ENCODE measurements at places on chromosomes 7 and 10.

GRCh38 chr7:94049615-94050014 is 45.5 kb upstream of the BET1 start:
- no peak overlapping the region for H3K27ac ChIP-seq
- DNase-seq, result no peak
- H3K4me1 ChIP-seq, result no peaks in the 10 kb centered on the region
- H3K4me3 ChIP-seq, result no peak overlapping the region
- H3K27me3 ChIP-seq, result no peaks in the 10 kb centered on the region
- H3K36me3 ChIP-seq, result no peaks in the 10 kb centered on the region

GRCh38 chr7:42939457-42940240 is 7.5 kb downstream of the MRPL32 start:
- H3K27me3 ChIP-seq, result no peaks in the 10 kb centered on the region
- no peak overlapping the region for H3K4me3 ChIP-seq
- no peak overlapping the region for H3K27ac ChIP-seq
- no peak for DNase-seq

- no peaks in the 10 kb centered on the region for H3K36me3 ChIP-seq
- H3K27me3 ChIP-seq, result no peaks in the 10 kb centered on the region
- peak; percentile 40 for DNase-seq
- H3K4me1 ChIP-seq, result peaks cover 21% of the 10 kb centered on the region
- no peak overlapping the region for H3K4me3 ChIP-seq
Measured at GRCh38 chr7:25454562-25455041, 226.3 kb upstream of the NPVF start.

DNA sequence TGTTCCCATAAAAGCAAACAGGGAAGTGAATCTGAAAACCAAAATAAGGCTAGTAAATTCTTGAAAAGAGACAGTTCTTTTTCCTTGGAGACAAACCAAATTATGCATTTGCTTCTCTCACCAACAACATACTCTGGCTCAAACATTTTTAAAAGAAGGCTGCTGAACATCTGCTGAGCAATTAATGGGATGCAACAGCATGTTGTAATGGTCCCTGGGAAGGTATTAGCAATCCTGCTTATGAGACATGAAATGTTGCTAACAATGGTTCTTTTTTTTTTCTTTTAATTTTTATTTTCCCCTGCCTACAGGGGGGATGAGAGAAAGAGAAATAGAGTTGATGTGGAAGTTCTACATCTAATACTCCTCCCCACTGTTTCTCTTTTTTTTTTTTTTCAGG is 572.1 kb downstream of the SORCS1 start:
- no peak overlapping the region for H3K4me3 ChIP-seq
- H3K4me1 ChIP-seq, result no peaks in the 10 kb centered on the region
- no peaks in the 10 kb centered on the region for H3K36me3 ChIP-seq

- H3K4me3 ChIP-seq, result no peak overlapping the region
- H3K4me1 ChIP-seq, result peaks cover 3% of the 10 kb centered on the region
- H3K27ac ChIP-seq, result no peak overlapping the region
Measured at GRCh38 chr7:44286182-44286617, 39.2 kb downstream of the CAMK2B start.

- no peaks in the 10 kb centered on the region for H3K27me3 ChIP-seq
- H3K4me3 ChIP-seq, result no peak overlapping the region
- no peaks in the 10 kb centered on the region for H3K4me1 ChIP-seq
- DNase-seq, result no peak
Measured at GRCh38 chr10:117552156-117552631, 9.6 kb downstream of the EMX2 start.

DNA sequence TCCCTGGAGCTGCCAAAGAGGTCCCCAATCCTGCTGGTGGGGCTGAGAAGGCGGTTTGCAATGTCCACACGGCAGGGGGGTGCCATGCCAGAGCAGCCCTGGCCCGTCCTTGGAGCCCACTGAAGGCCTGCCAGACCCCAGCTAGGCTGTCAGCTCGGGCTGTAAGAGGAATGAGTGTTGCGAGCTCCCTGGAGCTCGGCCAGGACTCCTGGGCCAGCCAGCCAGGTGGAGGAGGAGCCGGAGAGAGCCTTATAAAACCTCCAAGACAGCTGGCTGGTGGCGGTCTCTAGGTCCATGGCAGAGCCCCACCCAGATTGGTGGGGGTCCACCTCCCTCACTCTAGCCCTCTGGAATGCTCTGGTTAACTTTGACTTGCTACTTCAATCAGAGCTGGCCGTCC is 55.1 kb upstream of the CALN1 start:
- H3K27ac ChIP-seq, result no peak overlapping the region
- H3K36me3 ChIP-seq, result no peaks in the 10 kb centered on the region
- H3K4me1 ChIP-seq, result no peaks in the 10 kb centered on the region

DNA sequence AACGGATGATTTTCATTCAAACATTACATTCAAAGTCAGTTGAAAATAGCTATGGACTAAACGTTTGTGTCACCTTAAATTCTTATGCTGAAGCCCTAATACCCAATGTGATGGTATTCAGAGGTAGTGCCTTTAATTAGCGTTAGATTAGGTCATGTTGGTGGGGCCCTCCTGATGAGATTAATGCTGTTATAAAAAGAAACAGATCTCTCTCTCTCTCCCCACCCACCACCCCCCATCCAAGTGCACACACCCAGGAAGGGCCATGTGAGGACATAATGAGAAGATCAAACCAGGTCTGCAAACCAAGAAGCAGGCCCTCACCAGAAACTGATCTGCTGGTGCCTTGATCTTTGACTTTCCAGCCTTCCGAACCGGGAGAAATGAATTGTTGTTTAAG is 44.2 kb downstream of the ZNF438 start:
- no peak for DNase-seq
- H3K4me1 ChIP-seq, result peaks cover 8% of the 10 kb centered on the region
- H3K4me3 ChIP-seq, result no peak overlapping the region
- no peaks in the 10 kb centered on the region for H3K27me3 ChIP-seq
- H3K36me3 ChIP-seq, result no peaks in the 10 kb centered on the region

GRCh38 chr10:19719284-19719683 is 96.9 kb upstream of the PLXDC2 start:
- no peak overlapping the region for H3K27ac ChIP-seq
- H3K36me3 ChIP-seq, result no peaks in the 10 kb centered on the region

- no peak overlapping the region for H3K4me3 ChIP-seq
- no peaks in the 10 kb centered on the region for H3K27me3 ChIP-seq
- no peaks in the 10 kb centered on the region for H3K4me1 ChIP-seq
- H3K27ac ChIP-seq, result no peak overlapping the region
- no peaks in the 10 kb centered on the region for H3K36me3 ChIP-seq
Measured at GRCh38 chr10:3330663-3331062, 158.1 kb upstream of the PITRM1 start.

GRCh38 chr7:85322252-85322651 is 135.4 kb upstream of the SEMA3D start:
- no peaks in the 10 kb centered on the region for H3K36me3 ChIP-seq
- H3K27me3 ChIP-seq, result no peaks in the 10 kb centered on the region
- no peak overlapping the region for H3K4me3 ChIP-seq
- no peak overlapping the region for H3K27ac ChIP-seq
- H3K4me1 ChIP-seq, result no peaks in the 10 kb centered on the region
- DNase-seq, result no peak

DNA sequence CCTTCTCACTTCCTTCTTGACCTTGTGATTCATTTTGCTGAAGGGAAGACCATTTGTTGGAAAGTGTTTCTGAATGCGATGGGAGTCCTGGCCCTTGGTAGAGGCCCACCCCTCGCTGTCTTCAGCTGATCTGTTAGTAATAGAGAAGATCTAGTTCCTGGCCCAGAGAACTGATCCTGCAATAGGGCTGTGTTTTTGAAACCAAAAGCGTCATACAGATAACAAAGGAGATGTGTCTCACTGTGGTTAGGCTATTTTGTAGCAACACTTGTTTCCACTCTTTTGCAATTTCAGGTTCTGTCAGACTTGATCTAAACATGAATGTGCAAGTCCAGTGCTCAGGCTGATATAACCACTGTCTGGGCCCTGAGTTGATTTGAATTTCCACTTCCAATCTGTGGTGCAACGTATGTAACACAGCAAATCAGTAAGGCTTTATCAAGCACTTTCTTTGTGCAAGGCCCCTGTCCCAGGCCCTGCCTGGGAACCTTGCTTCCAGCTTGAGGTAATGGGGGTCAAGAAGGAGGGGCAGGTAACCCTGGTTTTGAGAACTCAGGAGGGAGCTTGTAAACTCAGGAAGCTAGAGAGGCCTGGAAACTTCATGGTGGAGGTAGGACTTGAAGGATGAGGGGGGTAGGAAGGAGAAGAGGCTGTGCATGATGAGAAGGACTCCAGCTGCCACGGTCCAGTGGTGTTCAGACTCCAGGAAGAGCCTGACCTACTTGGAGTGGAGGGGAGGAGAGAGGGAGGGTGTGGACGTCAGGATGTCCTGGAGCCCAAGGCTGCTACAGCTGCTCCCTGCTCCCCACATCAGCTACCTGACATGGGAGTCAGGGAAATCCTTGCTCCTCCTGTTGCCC is 42.2 kb upstream of the SRGN start:
- no peaks in the 10 kb centered on the region for H3K27me3 ChIP-seq
- peaks cover 21% of the 10 kb centered on the region for H3K4me1 ChIP-seq
- H3K27ac ChIP-seq, result peak overlapping the region; percentile 85
- H3K36me3 ChIP-seq, result no peaks in the 10 kb centered on the region
- H3K4me3 ChIP-seq, result no peak overlapping the region
